ENCODE measurements at places on chromosomes 6 and 20. TPM values are rescaled to one million over a fixed set of nuclear protein-coding genes. Genes with fewer than 3 reads are reported as not detected.

DNA sequence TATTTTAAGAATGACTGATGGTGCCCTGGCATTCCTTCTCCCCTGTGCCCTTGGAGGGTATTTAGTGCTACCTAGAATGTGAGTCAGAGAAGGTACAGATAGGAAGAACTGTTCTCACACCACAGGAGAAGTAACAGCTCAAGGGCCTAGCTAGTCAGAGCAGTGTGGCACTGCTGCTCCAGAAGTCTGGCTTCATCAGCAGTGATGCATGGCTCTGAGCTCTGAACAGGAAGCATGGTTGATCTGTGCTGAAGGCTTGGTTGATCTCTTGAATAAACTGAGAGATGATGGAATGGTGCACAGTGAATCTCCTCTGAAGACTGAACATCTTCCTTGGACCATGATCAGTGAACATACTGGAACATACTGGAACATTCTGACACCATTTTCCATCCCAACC is 425.3 kb upstream of the SLC35B3 start:
- no peak for DNase-seq

DNA sequence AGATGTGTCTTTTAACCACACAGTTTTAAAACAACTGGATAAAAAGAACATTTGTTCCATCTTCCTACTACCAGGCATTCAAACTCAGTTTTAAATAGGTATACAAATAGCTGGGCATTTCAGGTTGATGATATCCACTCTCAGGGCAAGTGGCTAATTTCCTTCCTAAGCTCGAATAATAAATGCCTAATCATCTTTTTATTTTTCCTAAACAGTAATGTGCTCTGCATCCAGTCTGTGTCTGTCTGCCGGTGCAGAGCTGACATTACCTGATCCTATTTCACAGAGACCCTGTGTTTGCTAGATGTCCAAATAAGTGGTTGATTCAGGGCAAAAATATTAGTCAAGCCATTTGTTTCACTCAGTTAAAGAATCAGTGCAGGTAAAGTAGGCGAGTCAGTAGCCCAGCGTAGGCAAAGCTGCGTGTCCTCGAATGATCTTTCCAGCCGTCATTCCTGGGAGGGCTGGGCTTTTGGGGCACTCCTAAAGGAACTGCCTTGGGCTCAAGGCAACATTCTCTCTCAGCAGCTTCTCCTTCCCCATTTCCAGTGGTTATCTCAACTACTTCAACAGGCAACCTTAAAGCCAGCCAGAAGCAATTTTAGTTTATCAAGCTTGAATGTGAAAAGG is 74.2 kb upstream of the BMP2 start:
- DNase-seq = no peak

DNA sequence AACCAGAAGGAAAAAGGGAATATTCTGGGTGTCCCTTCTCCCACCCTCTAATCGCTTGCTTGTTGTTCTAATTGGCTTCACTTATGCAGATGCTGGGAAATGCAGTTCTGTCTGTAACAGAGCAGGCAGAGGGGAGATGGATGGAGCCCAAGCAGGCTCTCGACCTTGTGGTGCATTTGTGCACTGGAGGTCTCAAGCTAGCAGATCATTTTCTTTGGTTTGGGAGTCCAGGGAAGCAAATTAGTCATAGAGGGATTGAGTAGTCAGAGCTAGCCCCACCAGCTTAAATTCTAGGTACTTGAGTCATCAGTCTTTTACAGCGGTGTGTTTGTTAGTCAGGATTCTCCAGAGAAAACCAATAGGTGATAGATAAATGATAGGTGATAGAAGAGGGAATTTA is 234.7 kb upstream of the ECI2 start:
- DNase-seq = no peak

DNA sequence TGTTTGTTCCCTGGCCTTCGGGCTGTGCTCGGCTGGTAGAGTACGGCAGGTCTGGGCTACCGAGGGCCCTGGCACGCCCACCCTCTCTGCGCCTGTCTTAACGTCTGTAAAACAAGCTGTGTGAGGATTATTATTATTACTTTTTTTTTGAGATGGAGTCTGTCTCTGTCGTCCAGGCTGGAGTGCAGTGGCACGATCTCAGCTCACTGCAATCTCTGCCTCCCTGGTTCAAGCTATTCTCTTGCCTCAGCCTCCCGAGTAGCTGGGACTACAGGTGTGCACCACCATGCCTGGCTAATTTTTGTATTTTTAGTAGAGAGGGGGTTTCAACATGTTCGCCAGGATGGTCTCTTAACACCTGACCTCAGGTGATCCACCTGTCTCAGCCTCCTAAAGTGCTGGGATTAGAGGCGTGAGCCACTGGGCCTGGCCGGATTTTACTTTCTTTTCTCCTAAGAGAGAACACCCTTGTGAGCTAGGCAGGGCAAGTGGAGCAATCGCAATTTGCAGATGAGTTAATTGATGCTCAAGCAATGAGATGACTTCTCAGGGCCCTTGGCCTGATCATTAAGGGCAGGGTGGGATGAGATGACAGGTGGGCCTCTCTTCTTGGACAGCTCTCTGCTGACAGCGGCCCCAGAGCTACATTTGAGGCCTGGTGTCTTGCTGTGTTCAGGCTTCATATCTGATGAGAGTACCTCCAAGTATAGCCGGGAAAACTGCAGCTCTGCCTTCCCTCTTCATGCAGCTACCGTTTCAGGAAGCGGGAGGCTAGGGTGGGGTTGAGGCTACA is 859 bp upstream of the SMIM29 start:
- DNase-seq = no peak

DNA sequence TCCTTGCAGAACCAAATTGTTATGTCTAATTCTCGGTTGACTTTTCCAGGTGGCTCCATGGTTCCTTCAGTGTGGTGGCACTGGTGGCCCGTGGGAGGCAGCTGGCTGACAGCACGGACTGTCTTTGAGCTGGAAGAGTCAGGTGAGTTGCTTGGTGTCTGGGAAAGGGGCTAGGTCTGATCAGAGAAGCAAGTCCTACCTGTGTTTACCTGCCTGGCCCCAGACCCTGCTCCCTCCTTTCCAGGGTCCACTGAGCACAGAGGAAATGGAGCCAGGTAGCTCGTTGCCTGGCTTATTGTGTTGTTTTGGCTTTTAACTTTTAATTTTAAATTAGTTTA is 111.8 kb downstream of the BANF2 start:
- no peak for DNase-seq

GRCh38 chr6:37812841-37813240 is 6.7 kb upstream of the ZFAND3 start:
- DNase-seq = no peak

DNA sequence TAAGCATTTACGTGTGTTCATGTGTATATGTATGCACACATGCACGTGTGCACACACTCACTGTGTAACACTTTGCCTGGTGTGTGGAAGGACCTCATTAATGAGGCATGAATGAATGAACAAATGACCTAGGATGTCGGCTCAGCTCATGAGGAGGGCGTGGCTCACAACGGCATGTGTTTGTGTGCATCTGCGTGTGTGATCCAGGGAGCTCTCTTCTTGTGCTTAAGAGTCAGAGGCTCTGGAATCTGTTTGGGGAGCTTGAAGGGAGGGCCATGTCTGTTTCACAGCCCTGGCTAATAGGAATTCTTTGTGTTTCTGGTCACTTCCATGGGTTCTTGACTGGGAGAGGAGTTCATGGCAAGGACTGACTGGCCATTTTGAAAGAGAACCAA is 32.7 kb downstream of the TOX2 start:
- no peak for DNase-seq

GRCh38 chr20:38302786-38303185 is 1.2 kb upstream of the BPI start:
- DNase-seq = no peak

DNA sequence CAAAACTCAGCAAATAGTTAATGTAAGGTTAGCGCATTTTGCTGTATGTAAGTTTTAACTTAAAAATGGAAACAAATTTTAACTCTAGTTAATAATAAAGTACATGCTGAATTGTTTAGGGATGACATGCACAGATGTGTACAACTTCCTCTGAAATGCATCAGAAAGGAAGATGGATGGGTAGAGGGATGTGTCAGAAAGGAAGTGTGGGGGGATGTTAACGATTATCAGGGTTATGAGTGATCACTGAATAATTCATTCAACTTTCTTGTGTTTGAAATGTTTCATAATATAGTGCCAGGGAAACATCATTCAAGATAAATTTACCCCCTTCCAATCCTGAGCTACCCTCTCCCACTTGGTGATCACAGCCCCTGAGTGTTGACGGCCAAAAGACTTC is 87.6 kb downstream of the FOXA2 start:
- DNase-seq = no peak

- DNase-seq = no peak
These were observed 102.3 kb downstream of the LYRM2 start for GRCh38 chr6:89536231-89536630.

- DNase-seq = no peak
These were observed 259.1 kb downstream of the ZFAND3 start for GRCh38 chr6:38078671-38079070.

GRCh38 chr20:31566319-31566657 is 38.8 kb upstream of the ID1 start:
- DNase-seq = no peak

GRCh38 chr20:1397710-1398109 is 4.9 kb upstream of the FKBP1A start:
- no peak for DNase-seq

DNA sequence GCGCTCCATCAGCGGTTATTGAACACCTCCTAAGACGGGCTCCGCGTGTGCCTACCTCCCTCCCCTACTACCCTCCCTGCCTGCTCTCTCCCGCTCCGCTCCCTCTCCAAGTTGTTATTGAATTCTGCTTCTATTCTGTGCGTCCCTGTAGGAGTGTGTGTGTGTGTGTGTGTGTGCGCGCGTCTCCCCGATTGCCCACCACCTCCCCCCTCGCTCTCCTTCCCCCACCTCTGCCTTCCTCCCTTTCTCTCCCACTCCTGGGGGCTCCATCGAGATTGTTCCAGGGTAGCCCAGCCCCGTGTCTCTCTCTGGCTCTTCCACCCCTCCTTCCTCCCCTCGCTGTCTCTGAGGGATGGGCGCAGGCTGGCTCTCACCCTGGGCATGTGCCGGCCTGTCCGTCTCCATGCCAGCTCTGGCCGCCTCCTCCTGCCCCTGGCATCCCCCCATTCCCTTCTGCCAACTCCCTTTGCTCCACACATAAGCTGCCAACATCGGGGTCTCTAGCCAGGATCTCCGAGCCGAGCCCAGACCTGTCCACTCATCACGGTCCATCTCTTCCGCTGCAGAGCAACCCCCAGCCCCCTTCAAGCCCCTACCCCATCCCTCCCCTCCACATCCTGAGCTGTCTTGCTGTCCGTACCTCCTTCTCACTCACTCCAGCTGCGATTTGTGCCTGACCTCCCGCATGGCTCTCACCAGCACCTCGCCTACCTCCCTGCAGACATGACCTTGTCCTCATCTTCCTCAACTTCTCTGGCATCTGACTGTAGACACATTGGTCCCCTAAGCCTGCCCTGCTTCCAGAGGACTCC is 68.5 kb downstream of the SRC start:
- no peak for DNase-seq

DNA sequence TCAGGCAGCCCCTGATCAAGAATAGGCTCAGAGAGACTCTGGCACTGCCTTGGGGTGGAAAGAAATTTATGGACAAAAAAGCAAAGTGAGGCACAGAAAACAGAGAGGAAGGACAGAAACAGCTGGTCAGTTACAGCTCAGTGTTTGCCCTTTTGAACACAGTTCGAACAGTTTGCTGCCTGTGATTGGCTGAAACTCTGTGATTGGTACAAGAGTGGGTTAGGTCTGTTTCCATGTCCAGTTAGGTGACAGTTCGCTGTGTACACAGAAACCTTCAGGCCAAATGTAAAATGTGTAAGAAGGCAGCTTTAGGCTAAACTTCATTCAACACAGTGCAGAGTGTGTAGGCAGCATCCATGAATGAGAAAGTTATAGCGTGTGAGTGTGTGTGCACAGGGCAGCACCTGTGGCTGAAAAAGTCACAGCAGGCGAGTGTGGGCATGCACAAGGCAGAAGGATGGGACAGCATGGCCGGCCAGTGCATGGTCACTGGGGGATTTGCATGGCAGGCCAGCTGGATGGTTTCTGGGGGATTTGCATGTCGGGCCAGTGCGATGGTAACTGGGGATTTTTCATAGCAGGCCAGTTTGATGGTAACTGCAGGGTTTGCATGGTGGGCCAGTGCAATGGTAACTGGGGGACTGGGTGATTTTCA is 75.4 kb upstream of the FRMD1 start:
- no peak for DNase-seq

- DNase-seq = peak; percentile 23
These were observed 197.4 kb upstream of the KCNG1 start for GRCh38 chr20:51220293-51220706.

GRCh38 chr6:157789297-157789696 is 33.7 kb upstream of the SNX9 start:
- no peak for DNase-seq

GRCh38 chr20:38982291-38982690 is 20.1 kb downstream of the DHX35 start:
- no peak for DNase-seq

GRCh38 chr6:156587751-156588301 is 189.4 kb upstream of the ARID1B start:
- DNase-seq = no peak

GRCh38 chr6:143090314-143091044 is 29.8 kb downstream of the AIG1 start:
- DNase-seq = no peak

- DNase-seq = no peak
These were observed 83.6 kb upstream of the EYS start for GRCh38 chr6:65790666-65791065.

GRCh38 chr6:39335780-39336545 is 13.5 kb upstream of the KCNK16 start:
- DNase-seq = no peak

DNA sequence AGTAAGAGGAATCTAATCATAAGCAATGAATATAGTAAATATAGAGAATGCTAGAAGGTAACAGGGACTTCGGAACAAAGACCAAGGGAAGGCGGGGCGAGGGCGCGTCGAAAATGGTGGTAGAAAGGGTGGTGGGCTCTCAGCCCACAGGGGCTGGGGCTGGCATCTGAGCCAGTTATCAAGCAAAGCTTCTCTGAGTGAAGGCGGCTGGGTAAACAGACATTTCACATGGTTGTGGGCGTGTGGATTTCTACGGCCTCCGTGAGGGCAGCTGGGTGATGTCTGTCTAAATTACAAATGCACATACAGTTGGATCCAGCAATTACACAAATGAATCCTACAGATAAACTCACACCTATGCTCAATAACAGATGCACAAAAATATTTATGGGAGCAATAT is 56.6 kb downstream of the TOX2 start:
- no peak for DNase-seq

GRCh38 chr20:49297605-49298530 is 20.0 kb upstream of the ZNFX1 start:
- DNase-seq = no peak

- DNase-seq = no peak
These were observed 44.4 kb downstream of the CYP24A1 start for GRCh38 chr20:54129350-54129749.

SLC22A16 gene
- not detected for total RNA-seq

CLIC5 gene
- total RNA-seq = 3.3 TPM

CGA gene
- total RNA-seq = not detected

COL12A1 gene
- 34.0 TPM for total RNA-seq

VSTM2L gene
- 7.0 TPM for total RNA-seq

RNF217 gene
- total RNA-seq = 10.5 TPM

Data from body of pancreas (tissue), 4 donors.